Dermis blood vessel endothelial cell (primary cell): ENCODE measurements at places on chromosomes 11 and 22. TPM values are rescaled to one million over a fixed set of nuclear protein-coding genes. Genes with fewer than 3 reads are reported as not detected.

DNA sequence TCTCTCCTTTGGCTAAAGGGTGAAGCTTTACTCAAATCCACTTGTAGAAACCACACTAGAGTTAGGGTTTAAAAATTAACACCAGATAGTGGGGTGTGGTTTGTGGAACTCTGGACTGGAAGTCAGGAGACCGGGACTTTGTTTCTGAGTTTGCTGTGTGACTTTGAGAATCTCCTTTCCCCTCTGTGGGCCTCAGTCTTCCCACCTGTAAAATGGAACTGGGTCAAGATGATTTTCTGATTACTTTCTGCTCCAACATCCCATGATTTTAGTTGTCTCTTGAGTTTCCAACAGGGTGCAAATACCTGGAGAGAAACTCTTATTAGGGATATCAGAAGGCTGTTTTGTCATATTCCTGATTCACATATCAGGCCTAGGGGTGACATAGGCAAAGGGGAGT, 301.0 kb downstream of the MIAT start:
- no peak for DNase-seq

- peak; percentile 97 for DNase-seq
These were observed at the start of gene JAM3 for GRCh38 chr11:134068829-134069425. Gene JAM3, plus strand, starts transcription at chr11:134069072. Its CDS starts 12 bp downstream, at chr11:134069084.

DNA sequence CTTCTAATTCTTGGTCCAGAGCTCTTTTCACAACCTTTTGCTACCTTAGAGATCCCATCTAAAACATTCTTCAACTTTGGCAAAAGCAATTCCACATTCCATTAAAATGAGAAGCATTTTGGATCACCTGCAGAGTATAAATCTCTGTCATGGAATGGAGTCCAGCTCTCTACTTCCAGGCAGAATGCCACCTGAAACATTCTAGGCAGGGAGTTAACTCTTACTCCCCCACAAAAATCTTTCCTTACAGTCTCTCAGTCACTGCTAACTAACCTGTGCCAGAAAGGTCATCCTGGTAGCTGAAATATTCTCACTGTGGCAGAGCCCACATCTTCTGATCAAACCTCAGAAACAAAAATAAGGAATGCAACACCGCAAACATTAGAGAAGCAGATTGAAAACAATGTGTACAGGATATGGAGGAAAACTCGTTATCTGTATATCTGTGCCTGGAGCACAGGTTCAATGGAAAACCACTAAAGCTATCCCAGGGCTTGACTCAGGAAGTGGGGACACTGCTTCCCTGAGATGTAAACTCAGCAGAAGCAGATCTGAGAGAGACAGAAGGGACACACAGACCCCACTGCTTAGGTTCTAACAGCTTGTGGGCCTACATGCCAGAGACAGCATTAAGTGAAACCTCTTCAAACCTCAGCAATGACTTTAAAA, 78.9 kb downstream of the KCNC1 start:
- DNase-seq, result peak; percentile 6

DNA sequence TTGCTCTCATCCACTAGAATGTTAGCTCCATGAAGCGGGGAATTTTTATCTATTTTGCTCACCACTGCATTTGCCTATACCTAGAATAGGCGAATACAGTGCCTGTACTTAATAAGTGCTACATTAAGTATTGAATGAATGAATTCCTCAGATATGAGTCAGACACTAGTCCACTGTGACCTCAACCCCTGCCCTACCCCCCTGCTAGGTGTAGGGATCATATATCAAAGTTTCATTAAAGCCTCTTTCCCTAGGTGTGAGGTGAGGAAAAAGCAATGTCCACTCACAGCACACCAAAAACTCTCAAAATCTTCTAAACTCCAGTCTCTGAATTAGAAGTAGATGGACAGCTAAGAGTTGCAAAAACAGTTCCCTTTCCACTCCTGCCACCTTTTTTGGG, 9.8 kb upstream of the PSMA1 start:
- no peak for DNase-seq

DNA sequence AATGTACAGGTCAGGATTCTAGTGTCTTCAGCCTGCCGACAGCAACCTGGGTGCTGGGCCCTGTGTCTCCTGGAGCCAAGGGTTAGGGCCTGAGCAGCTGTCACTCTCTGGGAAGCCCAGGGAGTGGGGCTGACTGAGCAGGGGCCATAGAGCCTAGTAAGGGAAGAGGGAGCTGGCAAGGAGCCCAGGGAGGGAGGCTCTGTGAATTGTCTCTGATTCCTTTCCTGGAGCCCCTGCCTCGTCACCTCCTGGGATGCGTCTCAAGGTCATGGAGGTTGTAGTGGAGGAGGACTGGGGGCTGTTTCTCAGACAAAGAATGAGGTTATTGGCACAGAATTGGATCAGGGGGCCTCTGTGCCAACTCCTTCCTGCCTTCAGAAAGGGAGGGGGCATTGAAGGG, 11.8 kb downstream of the SOX10 start:
- DNase-seq, result peak; percentile 59

DNA sequence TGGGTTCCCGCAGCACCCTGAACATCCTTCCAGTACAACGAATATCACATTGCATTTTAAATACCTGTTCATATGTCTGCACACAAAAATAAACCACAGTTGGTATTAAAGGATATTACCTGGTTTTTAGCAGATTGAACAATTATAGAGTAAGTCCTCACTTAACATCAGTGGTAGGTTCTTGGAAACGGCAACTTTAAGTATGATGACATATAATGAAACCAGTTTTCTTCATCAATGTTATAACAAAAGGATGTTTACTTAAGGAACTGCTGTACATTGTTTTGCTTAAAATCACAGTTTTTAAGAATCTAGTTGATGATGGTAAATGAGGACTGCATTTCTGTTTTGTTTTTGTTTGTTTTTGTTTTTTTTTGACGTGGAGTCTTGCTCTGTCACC, 28.0 kb downstream of the TRIM66 start:
- DNase-seq, result no peak

- DNase-seq, result no peak
These were observed 33.6 kb downstream of the PPME1 start for GRCh38 chr11:74204701-74205100.

DNA sequence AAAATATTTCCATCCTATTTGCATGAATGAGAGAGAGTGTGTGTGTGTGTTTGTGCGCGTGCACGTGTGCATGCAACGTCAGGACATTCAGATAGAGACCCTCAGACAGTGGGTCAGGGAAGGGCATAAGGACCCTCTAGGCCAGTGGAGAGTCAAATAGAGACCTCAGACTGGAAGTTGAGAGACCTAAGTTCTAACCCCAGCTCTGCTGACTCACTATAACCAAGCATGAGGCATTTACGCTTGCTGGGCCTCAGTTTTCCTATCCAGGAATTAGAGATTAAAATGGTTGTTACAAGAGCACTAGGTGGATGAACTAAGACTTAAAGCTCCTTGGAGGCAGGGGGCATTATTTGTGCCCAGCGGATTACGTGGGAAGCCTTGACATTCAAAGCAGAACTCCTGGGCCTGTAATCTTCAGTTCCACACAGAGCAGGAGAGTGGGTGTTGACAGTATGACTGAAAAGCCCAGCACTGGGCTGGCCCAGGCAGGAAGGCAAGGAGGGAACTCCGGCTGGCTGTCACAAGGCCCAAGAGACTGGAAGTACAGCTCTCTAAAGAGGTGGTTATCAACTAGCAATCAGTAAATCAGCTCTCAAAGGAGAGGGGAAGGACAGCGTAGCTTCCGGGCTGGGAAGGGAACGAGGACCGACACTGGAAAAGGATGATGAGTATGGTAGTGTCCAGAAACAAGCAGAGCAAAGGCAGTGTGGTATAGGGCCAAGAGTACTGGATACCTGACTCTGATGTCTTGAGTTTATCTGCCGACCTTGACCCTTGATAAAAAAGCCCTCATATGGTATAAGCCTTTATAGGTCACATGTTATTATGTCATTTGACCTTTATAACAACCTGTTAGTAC, 9.2 kb downstream of the RHOG start:
- DNase-seq, result no peak

GRCh38 chr22:26740253-26740652, 82.9 kb downstream of the MIAT start:
- DNase-seq, result peak; percentile 53

DNA sequence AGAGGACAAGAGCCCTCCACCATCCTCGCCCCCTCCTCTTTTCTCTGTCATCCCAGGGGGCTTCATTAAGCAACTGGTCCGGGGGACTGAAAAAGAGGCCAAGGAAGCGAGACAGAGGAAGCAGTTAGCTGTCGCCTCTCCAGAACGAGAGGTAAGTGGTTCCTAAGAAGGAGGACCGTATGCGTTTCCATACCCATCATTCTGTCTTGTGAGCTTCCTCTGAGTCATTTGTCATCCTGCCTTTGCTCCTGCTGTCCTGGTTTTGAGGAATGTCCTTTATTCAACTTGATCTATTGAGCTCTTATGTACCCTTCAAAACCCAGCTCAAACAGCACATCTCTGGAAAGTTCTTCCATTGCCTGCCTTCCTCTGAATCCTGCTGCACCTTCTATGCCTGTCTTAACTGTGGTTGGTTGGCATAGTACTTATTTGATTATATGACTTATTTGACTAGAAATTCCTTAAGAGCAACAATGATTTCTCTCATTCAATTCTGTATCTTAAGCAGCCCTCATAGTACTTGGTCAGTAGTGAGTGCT, 21.3 kb downstream of the MYO18B start:
- no peak for DNase-seq

DNA sequence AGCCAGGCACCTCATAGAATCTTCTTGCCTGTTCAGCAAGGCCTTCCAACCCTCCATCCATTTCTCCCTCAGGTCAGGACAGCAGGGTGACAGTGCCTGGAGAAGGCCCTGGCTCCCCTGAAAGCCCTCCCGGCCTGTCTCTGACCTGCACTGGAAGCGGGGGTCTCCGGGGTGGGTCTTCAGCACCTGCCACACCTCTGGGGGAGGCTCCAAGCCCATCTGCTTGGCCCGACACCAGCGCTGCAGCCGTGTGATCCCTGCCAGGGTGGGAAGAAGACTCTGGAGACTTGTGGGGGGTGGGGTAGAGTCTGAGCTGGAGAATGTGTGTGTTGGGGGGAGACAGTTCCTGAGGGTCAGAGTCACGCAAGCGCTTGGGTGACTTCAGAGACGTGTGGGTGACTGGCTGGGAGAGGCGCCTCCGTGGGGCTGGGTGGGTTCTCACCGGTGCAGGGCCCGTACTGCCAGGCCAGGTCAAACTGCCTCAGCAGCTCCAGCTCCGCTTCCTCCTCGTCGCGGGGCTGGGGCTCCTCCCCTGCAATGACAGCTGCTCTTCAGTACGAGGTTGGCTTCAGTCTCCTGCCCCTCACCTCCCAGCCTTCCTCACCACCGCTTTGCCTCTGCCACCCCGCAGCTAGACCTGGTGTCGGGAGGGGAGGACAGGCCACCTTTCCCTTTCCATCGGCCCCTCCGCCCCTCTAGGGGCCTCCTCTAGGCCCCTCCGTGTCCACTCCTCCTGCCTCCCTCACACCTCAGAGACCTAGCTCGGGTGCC, 615 bp downstream of the POLD4 start:
- no peak for DNase-seq

GRCh38 chr11:103968685-103969084, 67.8 kb upstream of the DDI1 start:
- no peak for DNase-seq

PRODH gene
- total RNA-seq, result 0.05 and 1.0 TPM in 2 replicates

SVIP gene
- total RNA-seq, result 15.7 and 16.5 TPM in 2 replicates

RIN1 gene
- 4.8 and 6.7 TPM in 2 replicates for total RNA-seq

BATF2 gene
- 0.34 and 1.1 TPM in 2 replicates for total RNA-seq

CLDN5 gene
- 1,341 and 2,150 TPM in 2 replicates for total RNA-seq

COA4 gene
- total RNA-seq, result 53.0 and 57.2 TPM in 2 replicates
